ENCODE measurements at places on chromosomes 7 and 10.

GRCh38 chr7:74527842-74528241 is 74.1 kb downstream of the GTF2IRD1 start:
- no peaks in the 10 kb centered on the region for H3K4me1 ChIP-seq
- H3K4me3 ChIP-seq: no peak overlapping the region
- H3K27ac ChIP-seq: no peak overlapping the region
- H3K27me3 ChIP-seq: no peaks in the 10 kb centered on the region
- no peaks in the 10 kb centered on the region for H3K36me3 ChIP-seq

GRCh38 chr7:29989257-29989995 is at the start of gene SCRN1:
SCRN1 (minus strand) TSS chr7:29989801; CDS start chr7:29969067, 20,734 bp downstream.
- peak within 1 kb of the TSS; percentile 97 for H3K27ac ChIP-seq
- H3K36me3 ChIP-seq: peaks cover 6% of the 10 kb centered on the region
- peak within 1 kb of the TSS; percentile 93 for H3K4me3 ChIP-seq
- DNase-seq: peak; percentile 57
- no peaks in the 10 kb centered on the region for H3K27me3 ChIP-seq

DNA sequence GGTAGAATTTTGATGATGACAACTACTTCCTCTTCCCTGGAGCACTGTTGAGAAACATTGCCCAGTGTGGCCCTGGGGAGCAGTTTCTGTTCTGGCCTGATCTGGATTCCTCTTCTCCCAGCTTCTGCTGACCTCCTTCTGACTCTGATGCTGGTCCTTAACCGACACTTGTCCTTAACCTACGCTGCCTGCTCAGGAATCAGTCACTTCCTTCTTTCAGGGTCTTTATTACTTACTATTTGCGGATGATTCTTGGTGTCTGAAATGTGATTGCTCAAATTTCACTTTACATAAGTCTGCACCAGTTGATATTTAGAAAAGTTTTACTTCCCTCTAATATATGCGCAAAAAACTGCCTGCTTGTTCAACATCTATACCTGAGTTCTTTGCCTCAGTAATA is 164.1 kb downstream of the PTEN start:
- no peaks in the 10 kb centered on the region for H3K36me3 ChIP-seq
- peak overlapping the region; percentile 39 for H3K4me3 ChIP-seq
- H3K27ac ChIP-seq: peak overlapping the region; percentile 81
- H3K4me1 ChIP-seq: peaks cover 24% of the 10 kb centered on the region
- H3K27me3 ChIP-seq: no peaks in the 10 kb centered on the region

DNA sequence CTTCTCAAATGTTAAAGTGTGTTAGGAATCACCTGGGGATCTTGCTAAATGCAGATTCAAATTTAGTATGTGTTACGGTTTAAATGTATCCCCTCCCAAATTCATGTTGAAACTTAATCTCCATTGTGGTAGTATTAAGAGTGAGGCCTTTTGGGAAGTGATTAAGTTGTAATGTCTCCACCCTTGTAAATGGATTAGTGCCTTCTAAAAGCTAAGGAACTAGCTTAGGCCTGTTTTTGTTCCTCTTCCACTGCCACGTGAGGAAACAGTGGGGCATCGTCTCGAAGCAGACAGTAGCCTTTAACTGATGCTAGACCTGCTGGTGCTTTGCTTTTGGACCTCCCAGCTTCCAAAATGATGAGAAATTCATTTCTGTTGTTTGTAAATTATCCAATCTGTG is 52.3 kb upstream of the SEMA3D start:
- H3K27me3 ChIP-seq: peaks cover 6% of the 10 kb centered on the region
- no peak overlapping the region for H3K4me3 ChIP-seq
- no peak for DNase-seq
- no peaks in the 10 kb centered on the region for H3K4me1 ChIP-seq

DNA sequence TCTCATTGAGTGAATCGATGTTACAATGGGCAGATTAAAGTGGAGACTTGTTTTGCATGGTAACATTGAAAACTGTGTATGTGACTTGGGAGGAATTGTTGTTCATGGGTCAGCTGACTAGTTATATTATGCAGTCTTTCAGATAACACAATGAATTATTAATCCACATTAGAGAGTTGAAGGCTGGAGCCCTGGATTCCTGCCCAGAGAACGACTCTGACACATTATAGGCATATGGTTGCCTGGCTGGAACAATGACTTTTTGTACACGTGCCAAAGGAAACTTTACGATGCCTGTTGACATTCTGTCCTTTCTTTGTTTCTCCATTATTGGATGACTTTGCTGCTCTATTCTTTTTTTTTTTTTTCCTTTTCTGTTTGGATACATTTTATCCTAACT is 52.3 kb upstream of the TMEM229A start:
- no peaks in the 10 kb centered on the region for H3K4me1 ChIP-seq
- H3K36me3 ChIP-seq: no peaks in the 10 kb centered on the region
- no peak overlapping the region for H3K4me3 ChIP-seq
- DNase-seq: no peak
- H3K27ac ChIP-seq: no peak overlapping the region

- DNase-seq: no peak
- H3K4me3 ChIP-seq: no peak overlapping the region
- no peaks in the 10 kb centered on the region for H3K4me1 ChIP-seq
- H3K36me3 ChIP-seq: no peaks in the 10 kb centered on the region
- H3K27me3 ChIP-seq: no peaks in the 10 kb centered on the region
Observed at GRCh38 chr10:83582407-83583095, 556.8 kb upstream of the GHITM start.

DNA sequence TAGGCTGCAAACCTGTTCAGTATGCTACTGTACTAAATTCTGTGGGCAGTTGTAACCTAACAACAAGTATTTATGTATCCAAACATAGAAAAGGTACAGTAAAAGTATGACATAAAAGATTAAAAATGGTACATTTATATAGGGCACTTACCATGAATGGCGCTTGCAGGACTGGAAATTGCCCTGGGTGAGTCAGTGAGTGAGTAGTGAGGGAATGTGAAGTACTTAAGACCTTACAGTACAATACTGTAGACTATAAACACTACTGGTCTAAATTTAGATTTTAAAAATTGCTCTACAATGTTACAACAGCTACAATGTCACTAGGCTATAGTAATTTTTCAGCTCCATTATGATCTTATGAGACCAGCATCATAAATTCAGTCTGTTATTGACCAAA is 146.0 kb upstream of the GNAI1 start:
- no peaks in the 10 kb centered on the region for H3K4me1 ChIP-seq
- DNase-seq: no peak
- H3K36me3 ChIP-seq: no peaks in the 10 kb centered on the region
- H3K27ac ChIP-seq: no peak overlapping the region

DNA sequence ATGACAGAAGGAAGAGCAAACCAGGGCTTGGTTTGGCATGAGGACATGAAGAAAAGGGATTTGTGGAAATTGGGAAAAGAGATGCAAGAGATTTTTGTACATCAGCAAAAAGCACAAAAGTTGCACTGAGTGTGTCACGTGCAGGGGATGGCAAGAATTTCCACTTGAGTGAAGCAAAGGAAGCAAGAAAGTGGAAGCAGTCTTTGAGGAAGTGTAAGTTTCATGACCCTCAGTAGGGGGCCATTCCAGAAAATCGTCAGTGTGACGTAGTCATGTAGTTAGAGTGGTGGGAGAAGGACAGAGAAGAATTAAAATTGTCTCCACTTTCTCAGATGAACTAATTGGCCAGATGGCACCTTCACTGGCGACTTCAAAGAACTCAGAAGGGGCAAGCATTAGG is 123.3 kb upstream of the FZD1 start:
- H3K4me3 ChIP-seq: no peak overlapping the region
- no peak for DNase-seq
- H3K27ac ChIP-seq: peak overlapping the region; percentile 30
- H3K4me1 ChIP-seq: peaks cover 36% of the 10 kb centered on the region
- no peaks in the 10 kb centered on the region for H3K27me3 ChIP-seq

DNA sequence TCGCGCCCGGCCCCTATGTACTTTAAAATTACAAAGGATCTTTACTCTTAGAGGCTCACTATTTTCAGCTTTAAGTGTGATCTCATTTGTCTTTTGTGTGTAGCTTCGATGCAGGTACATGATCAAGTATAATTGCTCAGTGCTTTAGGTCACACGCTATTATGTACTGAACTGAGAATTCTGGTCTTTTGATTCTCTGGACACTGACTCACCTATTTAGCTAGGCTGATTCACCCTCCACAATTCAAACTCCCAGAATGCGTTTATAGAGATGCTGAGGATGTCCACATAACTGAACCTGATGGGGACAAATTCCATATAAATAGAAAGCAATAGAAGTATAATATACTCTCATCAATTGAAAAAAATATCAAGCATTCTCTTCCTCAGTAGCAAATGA is 57.8 kb downstream of the PRKCQ start:
- H3K27ac ChIP-seq: no peak overlapping the region
- H3K27me3 ChIP-seq: peaks cover 23% of the 10 kb centered on the region
- H3K4me1 ChIP-seq: no peaks in the 10 kb centered on the region
- H3K4me3 ChIP-seq: no peak overlapping the region
- DNase-seq: no peak
- no peaks in the 10 kb centered on the region for H3K36me3 ChIP-seq

DNA sequence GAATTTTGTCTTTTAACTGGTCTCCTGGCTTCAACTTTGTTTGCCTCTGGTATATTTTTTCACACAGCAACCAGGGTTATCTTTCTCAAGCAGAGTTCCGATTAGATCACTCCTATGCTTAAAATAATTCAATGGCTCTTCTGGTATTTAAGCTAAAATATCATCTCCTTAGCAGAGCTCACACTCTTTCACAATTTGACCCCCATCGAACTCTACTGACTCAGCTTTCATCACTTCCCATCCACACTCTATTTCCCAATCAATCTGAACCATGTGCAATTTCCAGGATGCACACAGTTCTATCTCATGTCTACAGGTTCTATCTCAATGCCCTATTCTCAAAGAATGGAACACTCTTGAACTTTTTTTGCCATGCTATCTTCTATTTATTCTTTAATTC is 809.5 kb downstream of the GRID1 start:
- no peaks in the 10 kb centered on the region for H3K4me1 ChIP-seq
- no peak overlapping the region for H3K27ac ChIP-seq
- H3K27me3 ChIP-seq: no peaks in the 10 kb centered on the region
- H3K36me3 ChIP-seq: no peaks in the 10 kb centered on the region
- no peak for DNase-seq

DNA sequence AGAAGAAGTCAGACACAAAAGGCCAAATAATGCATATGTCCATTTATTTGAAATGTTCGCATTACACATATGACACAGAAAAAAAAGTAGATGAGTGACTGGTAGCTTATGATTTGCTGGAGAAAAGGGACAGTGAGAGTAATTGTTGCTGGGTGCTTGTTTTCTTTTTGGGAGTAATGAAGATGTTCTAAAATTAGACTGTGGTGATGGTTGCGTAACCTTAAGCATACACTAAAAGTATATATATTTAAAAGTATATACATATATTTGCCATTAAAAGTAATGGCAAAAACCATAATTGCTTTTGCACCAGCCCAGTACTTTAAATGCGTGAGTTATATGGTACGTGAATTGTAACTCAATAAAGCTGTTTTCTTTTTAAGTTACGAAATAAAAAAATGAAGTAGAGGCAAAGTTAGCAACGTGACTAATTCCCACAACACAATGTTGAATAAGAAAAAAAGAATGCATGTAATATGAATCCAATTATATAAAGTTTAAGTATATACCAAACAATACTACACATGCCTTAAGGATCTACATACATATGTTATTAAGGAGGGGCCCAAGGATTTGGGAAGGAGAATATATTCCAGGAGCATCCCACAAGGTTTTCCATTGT is 360.4 kb upstream of the CELF2 start:
- H3K4me1 ChIP-seq: no peaks in the 10 kb centered on the region
- H3K4me3 ChIP-seq: no peak overlapping the region
- no peaks in the 10 kb centered on the region for H3K36me3 ChIP-seq
- no peak for DNase-seq
- H3K27me3 ChIP-seq: no peaks in the 10 kb centered on the region
- no peak overlapping the region for H3K27ac ChIP-seq

DNA sequence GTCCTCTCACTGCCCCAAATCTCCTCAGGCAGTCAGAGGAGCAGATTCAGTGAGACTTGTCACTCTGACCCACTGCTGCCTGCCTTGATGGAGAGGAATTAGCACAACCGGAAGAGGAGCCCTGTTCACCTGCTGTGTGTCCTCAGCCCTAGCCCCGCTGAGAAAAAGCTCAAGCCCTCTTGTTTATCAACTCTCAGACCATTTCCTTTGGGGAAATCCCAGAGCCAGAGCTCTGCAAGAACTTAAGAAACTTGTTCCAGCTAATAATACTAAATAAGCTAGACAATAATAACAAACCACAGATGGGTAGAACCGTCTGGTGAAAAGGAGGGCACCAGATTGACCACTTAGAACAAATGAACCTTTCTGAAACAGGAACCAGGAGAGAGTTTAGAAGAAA is 37.7 kb upstream of the ITGB1 start:
- no peak for DNase-seq
- no peaks in the 10 kb centered on the region for H3K27me3 ChIP-seq
- peak overlapping the region; percentile 57 for H3K27ac ChIP-seq
- H3K4me3 ChIP-seq: peak overlapping the region; percentile 19
- H3K36me3 ChIP-seq: peaks cover 3% of the 10 kb centered on the region

- DNase-seq: no peak
- H3K27ac ChIP-seq: no peak overlapping the region
- no peaks in the 10 kb centered on the region for H3K27me3 ChIP-seq
- peaks cover 21% of the 10 kb centered on the region for H3K4me1 ChIP-seq
- peaks cover 56% of the 10 kb centered on the region for H3K36me3 ChIP-seq
Observed at GRCh38 chr10:119352807-119353206, 145.4 kb downstream of the GRK5 start.

- no peaks in the 10 kb centered on the region for H3K4me1 ChIP-seq
- no peaks in the 10 kb centered on the region for H3K36me3 ChIP-seq
- H3K27ac ChIP-seq: no peak overlapping the region
Observed at GRCh38 chr10:109743146-109743545, 180.2 kb downstream of the XPNPEP1 start.

DNA sequence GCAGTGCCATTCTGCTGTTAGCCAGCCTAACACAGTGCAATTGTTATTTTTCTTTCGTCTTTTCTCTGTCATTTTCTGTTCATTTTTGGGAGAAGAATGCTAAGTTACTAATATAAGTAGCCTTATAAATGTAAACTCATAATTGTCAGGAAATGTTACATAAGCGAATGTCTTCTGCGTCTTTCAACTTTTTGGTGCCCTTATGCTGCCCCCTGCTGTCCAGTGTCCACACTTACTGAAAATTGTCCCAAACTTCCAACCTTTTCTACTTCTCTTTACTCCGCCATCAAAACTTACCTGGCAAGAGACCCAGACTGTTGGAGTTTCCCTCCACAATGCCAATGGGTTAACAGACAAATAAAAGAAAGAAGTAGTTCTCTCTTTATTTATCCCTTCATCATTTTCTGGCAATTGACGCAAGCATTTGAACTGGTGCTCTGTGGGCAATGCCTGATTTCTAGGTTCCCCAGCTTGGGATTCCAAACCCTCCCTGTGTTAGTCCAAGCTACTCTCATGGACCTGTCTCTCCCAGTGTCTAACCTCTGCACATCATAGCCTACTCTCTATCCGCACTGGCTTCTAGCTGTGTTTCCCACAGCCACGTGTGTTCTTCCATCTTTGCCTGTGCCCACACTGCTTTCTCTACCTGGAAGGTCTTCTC is 21.0 kb upstream of the EPC1 start:
- H3K36me3 ChIP-seq: peaks cover 9% of the 10 kb centered on the region
- H3K27ac ChIP-seq: no peak overlapping the region
- peaks cover 22% of the 10 kb centered on the region for H3K4me1 ChIP-seq
- peak; percentile 47 for DNase-seq
- H3K27me3 ChIP-seq: no peaks in the 10 kb centered on the region

- H3K27me3 ChIP-seq: no peaks in the 10 kb centered on the region
- no peak for DNase-seq
- no peak overlapping the region for H3K27ac ChIP-seq
- H3K4me1 ChIP-seq: no peaks in the 10 kb centered on the region
- no peaks in the 10 kb centered on the region for H3K36me3 ChIP-seq
Observed at GRCh38 chr10:130748409-130749057, 563.0 kb downstream of the TCERG1L start.

GRCh38 chr7:112422842-112423496 is 27.3 kb upstream of the IFRD1 start:
- H3K27me3 ChIP-seq: no peaks in the 10 kb centered on the region
- no peaks in the 10 kb centered on the region for H3K36me3 ChIP-seq
- no peak overlapping the region for H3K4me3 ChIP-seq
